ENCODE measurements at places on chromosomes 13 and 19.
A peak's percentile ranks its signal among the peaks of the same experiment; 100 is the strongest.

DNA sequence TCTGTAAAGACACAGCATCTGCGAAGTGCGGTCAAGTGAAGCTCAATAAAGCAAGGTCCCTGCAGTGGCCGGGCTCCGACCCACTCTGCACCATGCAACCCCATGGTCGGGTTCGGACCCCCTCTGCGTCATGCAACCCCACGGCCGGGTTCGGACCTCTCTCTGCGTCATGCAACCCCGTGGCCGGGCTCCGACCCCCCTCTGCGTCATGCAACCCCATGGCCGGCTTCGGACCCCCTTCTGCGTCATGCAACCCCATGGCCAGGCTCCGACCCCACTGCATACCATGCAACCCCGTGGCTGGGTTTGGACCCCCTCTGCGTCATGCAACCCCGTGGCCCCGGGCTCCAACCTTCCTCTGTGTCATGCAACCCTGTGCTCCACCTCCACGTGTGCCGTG is 43.8 kb downstream of the CARS2 start:
- DNase-seq = no peak

GRCh38 chr13:96935901-96936300 is 58.4 kb downstream of the OXGR1 start:
- DNase-seq = no peak

GRCh38 chr13:76667551-76667950 is 218.7 kb downstream of the KCTD12 start:
- no peak for DNase-seq

DNA sequence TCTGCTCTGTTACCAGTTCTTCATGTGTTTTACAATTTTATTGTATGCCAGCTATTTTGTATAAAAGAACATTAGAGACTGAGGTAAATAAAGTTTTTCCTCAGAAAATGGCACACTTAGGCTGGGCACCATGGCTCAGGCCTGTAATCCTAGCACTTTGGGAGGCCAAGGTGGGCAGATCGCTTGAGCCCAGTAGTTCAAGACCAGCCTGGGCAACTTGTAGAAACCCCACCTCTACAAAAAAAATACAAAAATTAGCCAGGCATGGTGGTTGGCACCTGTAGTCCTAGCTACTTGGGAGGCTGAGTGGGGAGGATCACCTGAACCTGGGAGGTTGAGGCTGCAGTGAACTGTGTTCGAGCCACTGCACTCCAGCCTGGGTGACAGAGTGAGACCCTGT is 32.0 kb downstream of the CCDC8 start:
- no peak for DNase-seq

- no peak for DNase-seq
Measured at GRCh38 chr19:10299545-10300458, 9.8 kb downstream of the ZGLP1 start.

DNA sequence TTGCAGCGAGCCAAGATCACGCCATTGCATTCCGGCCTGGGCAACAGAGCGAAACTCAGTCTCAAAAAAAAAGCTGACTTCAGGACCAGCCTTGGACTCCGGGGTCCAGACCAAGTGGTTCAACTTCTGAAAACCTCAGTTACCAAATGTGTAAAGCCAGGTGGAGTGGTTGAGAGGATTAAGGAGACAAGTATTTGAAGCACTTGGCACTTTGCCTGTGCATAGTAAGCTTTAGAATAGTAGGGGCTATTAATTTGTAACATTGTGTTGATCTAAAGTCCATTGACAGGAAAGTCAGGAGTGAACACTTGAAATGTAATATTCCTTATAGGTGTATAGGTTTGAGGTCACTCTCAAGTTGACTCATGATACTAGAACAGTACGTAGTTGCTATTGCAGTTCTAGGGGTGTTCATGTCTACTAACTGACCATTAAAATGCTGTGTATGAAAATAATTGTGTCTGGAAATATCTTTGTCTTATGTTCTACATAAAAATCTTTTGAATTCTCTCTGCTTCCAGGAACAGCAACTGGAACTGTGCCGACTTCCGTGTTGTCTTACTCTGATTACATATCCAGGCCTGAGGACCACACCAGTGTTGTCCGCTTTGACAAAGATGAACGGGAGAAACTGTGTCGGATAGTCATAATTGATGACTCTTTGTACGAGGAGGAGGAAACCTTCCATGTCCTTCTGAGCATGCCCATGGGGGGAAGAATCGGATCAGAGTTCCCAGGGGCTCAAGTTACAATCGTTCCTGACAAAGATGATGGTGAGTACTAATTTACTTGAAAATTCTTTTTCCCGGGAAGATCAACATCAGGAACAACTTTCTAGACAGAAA is 97.4 kb downstream of the FREM2 start:
- DNase-seq = no peak

- DNase-seq = no peak
Measured at GRCh38 chr13:87084192-87084591, 587.0 kb upstream of the SLITRK5 start.

DNA sequence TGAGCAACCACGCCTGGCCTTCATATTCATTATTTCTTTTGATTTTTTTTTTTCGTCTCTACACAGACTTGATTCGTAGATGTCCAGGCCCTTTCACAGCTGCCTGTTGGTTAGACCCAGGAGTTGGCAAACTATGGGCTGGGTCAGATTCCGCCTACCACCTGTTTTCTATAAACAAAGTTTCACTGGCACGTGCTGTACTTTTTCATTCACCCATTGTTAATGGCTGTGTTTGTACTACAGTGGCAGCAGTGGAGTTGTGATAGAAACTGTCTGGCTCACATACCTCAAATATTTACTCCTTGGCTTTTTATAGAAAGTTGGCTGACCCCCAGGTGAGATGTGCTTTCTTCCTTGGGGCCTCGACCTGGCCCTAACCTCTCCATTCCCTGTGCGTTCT is 72.9 kb upstream of the TEX29 start:
- no peak for DNase-seq

GRCh38 chr13:99542788-99543406 is 41.6 kb downstream of the TM9SF2 start:
- no peak for DNase-seq

GRCh38 chr13:107296804-107297203 is 728.9 kb upstream of the ARGLU1 start:
- no peak for DNase-seq

DNA sequence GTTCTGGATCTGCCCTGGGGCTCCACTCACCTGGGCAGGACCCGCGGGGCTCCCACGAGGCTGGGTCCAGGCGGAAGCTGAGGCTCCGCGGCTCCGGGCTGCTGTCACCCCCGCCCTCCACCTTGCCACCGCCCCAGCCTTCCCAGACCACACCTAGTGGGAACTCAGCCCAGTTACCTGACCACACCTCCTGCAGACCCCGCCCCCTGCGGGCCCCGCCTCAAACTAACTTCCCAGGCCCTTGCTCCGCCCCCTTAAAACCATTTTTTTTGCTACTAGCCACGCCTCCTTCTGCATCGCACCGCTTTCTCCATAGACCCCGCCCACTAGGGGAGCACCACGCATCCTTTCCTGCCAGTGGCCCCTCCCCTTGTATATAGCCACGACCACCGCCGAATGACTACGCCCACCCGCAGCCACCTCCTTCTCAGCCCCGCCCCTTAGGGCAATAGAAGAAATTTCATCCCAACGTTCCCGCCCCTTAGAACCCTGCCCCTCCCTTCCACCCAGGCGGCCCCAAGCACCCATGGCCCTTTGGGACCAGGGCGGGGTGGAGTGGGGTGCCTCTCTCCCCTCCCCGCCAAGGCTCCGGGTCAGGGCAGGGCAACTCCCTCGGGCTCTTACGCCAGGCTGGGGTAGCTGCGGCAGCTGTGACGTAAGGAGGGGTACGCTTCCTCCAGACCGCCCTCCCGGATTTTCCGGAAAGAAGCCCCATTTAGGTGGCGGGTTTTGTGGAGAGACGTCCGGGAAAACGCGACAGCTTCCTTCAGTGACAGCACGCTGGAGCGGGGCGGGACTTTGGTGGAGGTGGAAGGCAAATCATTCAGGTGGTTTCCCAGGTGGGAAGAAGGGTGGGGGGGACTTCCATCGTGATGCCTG is at the start of gene SH2D3A:
Gene SH2D3A (minus strand): TSS at position 79 of the 879 bp plus-strand sequence. CDS start 3,687 bp downstream, outside the sequence.
- no peak for DNase-seq

DNA sequence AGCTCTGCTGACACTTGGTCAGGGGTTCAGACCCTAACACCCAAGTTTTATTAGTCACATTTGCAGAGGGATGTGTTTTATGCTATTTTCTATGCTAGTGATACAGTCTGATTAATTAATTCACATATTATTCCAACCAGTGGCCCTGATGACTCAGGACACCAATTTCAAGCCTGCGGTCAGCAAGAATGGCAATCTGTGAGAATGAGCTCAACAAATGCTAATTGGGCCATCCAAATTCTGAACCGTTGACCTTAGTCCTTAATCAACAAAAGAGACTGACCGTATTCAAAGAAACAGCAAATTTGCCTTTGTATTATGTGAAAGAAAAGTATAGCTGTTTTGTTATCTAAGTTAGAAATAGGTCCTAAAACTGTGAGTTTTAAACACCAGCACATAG is 9.6 kb upstream of the KL start:
- DNase-seq = no peak

GRCh38 chr13:20988909-20989655 is 72.3 kb downstream of the LATS2 start:
- DNase-seq = no peak

- DNase-seq = no peak
Measured at GRCh38 chr13:94419925-94420305, 59.6 kb downstream of the DCT start.

- DNase-seq = no peak
Measured at GRCh38 chr19:42030645-42031440, 36.8 kb upstream of the ATP1A3 start.

DNA sequence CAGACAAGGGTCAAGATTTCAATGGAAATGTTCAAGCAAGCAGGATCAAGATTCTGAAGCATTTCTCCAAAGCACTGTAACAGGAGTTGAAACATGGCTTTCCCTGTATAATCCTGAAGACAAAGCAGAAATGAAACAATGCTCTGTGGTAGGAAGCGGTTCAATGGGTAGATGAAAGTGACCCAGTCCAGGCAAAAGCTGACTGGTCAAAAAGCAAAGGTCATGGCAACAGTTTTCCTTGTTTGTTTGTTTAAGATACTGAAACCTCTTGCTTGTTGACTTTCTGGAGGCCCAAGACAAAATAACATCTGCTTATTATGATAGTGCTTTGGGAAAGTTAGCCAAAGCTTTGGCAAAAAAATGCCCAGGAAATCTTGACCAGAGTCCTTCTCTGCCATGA is 1343.9 kb upstream of the PCDH9 start:
- DNase-seq = no peak

DNA sequence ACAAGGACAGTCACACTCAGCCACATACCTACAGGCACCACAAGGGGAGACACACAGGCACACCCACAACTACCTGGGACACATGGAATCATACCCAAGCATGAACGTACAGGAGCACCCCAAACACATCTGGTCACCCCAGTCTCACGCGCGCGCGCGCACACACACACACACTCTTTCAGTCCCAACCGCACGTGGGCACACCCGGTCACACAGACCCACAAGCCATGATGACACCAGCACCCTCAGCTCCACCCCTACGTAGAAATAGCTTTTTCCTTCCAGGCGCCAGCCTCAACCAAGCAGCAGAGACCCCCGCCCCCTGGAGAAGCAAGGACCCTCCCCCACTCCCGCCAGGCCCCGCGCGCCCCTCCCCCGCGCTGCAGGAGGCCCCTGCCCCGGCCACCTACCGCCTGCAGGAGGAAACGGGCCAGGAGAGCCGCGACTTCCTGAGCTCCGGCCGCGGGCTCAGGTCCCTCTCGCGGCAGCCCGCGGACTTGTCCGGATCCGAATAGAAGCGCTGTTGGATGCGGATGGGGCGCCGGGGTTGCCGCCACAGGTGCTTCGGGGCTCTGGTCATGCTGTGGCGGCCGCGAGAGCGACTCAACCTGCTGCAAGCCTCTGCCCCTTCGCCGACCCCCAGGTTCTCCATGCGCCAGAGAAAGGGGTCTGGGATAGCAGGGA is 6.4 kb upstream of the PDE4C start:
- DNase-seq = no peak

GRCh38 chr13:52947921-52948373 is 80.7 kb upstream of the OLFM4 start:
- peak; percentile 35 for DNase-seq

- no peak for DNase-seq
Measured at GRCh38 chr13:32229443-32229842, 85.7 kb downstream of the ZAR1L start.

DNA sequence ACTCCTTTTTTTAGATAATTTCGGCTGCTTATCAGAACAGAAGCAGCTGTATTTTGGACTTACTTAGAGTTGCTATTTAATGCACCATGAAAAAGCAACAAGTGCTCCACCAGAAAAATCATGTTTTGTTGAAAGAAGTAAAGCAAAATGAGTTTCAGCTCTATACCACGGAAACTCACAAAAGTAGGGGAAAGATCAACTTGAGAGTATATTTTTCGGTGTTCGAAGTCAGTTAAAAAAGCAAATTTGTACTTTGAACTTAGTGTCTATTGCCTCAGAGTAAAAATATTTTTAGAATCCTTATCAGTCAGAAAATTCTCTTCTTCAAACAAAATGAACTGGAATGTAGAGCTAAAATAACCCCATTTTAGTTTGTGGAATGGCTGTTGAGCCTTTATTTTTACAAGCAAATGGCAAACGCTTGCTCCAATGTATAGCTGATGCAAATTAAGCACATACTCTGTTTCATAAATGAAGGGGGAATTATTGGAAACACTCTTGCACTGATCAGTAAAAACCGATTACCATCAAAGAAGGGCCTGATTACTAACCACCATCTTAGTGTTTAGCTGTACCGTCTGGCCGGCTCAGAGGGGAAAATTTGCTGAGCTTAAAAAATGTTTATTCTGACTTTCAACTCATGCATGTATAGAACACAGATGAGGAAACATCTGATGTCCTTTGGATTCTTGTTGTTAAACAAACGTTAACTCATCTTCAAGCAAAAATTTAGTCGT is 540.7 kb downstream of the GPC6 start:
- no peak for DNase-seq

DNA sequence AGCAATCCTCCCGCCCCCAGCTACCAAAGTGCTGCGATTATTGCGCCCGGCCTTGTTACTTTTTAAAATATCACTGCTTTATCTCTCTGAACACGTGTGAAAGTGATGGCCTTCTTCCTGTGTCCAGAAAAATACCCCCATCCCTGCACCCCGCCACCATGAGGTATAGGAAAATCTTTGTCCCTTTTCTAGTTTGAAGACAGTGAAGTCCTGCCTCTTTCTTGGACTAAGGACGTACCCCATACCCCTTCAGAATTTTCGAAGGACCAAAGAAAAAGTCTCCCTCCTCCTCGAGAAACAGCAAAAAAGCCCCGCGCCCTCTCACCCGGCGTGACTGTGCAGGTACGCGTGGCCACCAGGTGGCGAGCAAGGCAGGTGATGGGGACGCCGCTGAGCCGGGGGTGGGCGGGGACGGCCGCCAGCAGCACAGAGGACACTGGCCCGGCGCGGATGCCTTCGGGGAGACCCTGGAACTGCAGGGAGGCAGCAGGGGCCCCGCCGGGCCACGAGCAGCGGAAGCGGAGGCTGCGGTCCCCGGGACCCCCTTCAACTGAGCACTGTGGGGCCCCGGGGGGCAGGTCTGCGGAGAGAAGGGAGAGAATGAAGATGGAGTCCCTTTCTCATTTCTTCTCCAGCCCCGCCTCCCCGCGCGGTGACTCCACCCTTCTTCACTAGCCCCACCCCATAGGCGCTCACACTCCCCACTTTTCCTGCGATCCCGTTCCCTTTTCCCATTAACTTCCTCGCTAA is 3.2 kb downstream of the VSIG10L start:
- DNase-seq = peak; percentile 83

- peak; percentile 53 for DNase-seq
Measured at GRCh38 chr13:108070491-108070890, 144.8 kb downstream of the LIG4 start.

GRCh38 chr19:43286096-43286495 is 16.8 kb upstream of the PSG9 start:
- no peak for DNase-seq

All from head of caudate nucleus (tissue), 42 donors.